Central memory CD4-positive, alpha-beta T cell (primary cell): ENCODE measurements at places on chromosomes 6 and 20.

GRCh38 chr20:43040427-43040826 is 149.3 kb downstream of the PTPRT start:
- no peak for DNase-seq

DNA sequence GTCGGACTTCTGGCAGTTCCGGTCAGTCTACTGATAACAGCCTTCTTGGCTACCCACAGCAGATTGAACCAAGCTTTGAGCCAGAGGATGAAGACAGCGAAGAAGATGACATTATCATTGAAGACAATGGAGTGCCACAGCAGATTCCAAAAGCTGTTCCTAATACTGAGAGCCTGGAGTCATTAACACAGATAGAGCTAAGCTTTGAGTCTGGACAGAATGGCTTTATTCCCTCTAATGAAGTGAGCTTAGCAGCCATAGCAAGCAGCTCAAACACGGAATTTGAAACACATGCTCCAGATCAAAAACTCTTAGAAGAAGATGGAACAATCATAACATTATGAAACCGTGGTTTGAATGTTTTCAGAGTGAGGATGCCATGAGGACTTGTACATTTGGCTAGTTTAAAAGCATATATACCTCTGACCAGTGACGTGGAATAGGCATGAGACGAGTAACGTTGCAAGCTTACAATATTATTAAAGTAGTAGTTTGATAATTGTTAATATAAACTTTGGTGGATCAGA is 18.8 kb downstream of the PARD6B start:
- DNase-seq: no peak

DNA sequence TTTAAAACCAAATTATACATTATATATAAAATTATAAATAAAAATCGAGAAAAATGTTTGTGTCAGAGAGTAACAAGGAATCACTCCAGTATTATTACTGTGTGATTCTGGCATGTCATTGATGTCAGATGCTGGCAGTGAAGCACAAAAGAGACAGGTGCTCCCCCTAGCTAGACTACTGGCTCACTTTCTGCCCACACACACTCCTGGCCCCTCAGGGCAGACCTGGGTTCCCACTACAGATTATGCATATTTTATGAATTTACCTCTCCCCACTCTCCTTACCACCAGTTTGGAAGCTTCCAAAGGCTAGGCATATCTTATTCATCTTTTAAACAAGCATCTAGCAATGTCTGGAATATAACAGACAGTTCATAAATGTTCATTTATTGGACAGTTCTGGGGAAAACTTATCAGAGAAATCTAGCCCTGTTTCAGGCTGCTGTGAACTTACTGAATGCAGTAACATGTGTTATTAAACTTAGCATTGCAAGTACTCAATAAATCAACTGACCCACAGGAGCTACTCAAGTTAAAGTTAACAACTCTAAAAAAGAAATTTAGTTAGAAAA is 12.8 kb downstream of the SNX3 start:
- DNase-seq: no peak

DNA sequence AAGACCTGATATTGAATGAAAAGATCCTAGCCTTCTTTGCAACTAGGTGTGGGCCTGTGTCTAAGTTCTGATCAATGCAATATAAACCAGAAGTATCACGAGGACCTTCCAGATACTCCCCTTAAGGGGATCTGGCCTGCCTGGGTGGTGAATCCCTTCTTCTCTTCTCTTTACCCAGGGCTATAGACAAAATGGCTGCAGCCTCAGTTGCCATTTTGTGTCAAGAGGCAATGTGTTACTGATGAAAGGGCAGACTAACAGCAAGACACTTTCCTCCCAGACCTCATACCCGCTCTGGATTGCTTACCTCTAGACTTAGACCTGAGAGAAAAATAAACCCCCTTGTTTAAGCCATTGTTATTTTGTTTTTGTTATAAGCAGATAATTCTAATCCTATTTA is 84.5 kb upstream of the CHD6 start:
- no peak for DNase-seq

- no peak for DNase-seq
Measured at GRCh38 chr20:41981746-41982145, 363.6 kb upstream of the CHD6 start.

- no peak for DNase-seq
Measured at GRCh38 chr6:160457823-160458222, 109.6 kb downstream of the SLC22A3 start.

DNA sequence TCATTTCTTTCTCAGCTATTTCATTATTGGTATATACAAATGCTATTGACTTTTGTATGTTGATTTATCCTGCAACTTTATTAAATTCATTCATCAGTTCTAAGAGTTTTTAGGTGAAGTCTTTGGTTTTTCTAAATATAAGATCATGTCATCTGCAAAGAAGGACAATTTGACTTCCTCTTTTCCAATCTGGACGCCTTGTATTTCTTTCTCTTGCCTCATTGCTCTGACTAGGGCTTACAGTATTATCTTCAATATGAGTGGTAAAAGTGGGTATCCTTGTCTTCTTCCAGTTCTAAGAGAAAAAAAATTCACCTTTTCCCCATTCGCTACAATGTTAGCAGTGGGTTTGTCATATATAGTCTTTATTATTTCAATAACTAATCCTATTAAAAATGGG is 38.0 kb downstream of the KIF16B start:
- no peak for DNase-seq

DNA sequence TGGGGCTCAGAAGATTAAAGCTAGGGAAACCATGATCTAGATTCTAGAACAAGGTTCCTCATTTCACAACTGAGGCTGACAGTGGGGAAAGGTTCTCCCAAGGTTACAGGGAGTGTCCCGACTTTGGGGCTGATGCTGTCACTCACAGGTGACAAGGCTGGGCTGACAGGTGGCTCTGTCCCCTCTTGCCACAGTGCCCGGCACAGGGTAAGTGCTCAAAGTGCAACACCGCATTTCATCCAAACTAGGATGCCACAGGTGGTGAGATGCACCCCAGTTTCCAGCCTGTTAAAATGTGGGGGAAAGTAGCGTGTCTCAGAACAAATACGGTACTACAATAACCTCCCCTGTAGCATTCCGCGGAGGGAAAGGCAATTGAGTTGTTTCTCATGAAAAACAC is 7.8 kb downstream of the ZBP1 start:
- DNase-seq: no peak

DNA sequence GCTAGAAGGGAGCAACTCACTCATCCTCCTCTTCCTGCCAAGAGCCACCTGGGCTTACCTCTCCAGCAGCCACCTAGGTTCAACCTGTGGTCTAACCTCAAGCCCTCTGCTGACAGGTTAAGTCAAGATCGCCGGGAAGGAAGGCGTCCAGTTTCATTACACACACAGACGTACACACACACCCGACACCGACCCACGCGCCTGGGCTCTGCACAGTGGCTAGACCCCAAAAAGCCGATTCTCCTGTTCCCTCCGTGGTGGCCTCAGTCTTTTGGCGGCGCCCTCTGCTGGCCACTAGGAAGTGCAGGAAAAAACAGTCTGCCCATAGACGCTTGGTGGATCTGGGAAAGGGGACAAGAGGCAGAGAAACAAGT is 52.8 kb downstream of the MRPL14 start:
- DNase-seq: peak; percentile 54

DNA sequence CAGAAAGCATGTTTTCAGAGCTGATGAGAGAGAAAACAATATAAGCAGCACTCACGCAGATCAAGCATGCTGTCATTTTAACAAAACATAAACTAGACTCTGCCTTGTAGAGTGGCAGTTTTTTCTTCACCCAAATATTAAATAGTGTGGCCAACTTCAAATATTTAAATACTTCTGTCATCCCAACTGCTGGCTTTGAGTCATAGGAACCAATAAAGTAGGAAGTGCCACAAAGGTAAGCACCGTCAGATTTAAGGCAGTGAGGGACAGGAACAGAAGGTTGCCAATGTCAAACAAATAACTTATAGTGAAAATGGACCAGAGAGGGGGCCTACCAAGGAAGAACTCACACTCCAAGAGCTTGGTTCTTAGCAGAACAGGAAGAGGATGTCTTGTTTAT is 222.2 kb downstream of the PKHD1 start:
- DNase-seq: no peak

DNA sequence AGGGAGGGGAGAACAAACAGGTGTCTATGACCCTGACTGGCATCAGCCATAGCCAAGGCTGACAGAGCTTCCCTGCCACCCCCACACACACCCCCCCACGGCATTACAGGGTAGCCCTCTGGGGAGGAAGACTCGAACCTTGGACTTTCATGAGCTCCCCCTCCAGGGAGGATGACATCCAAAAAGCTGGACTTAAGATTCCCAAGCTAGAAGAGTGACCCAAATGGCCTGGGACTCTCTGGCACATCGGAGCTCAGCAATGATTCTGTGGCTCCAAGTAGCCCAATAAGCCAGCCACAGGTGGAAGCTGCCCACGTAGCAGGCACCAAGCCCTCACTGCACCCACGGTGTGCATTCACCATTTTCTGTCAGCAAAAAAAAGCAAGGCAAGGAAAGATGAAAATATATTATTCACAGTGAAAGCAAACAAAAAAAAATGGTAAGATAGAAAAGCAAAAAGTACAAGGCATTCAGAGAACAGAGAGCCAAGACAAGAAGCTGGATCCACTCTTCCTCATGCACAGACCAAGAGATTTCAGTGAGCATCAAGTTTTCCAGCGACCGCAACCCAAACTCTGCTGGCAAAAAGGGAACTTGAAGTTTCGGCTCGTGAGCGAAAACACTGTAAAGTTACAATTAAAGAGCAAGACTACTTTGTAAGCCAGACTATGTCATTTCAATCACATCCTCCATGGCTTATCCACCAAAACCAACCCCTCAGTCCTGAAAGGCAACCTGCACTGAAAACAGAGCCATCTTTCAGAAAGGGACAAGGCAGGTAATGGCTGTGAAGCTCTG is 10.9 kb downstream of the JAG1 start:
- DNase-seq: no peak
